ENCODE measurements at places on chromosomes 7 and 10. TPM values are rescaled to one million over a fixed set of nuclear protein-coding genes. Genes with fewer than 3 reads are reported as not detected.

SPDYE1 gene
- total RNA-seq = not detected

RASA4B gene
- 0.12 TPM for total RNA-seq

VSTM2A gene
- not detected for total RNA-seq

FBXO24 gene
- 1.0 TPM for total RNA-seq

ADAM12 gene
- total RNA-seq = 15.8 TPM

RGS10 gene
- 41.1 TPM for total RNA-seq

HTRA1 gene
- total RNA-seq = 40.8 TPM

SOSTDC1 gene
- total RNA-seq = not detected

ERVW-1 gene
- not detected for total RNA-seq

CCL26 gene
- total RNA-seq = 22.3 TPM

LMBR1 gene
- 23.8 TPM for total RNA-seq

PRRT4 gene
- total RNA-seq = not detected

JCAD gene
- total RNA-seq = 5.8 TPM

BTAF1 gene
- 11.4 TPM for total RNA-seq

TAS2R60 gene
- total RNA-seq = not detected

TUBB8 gene
- not detected for total RNA-seq

WEE2 gene
- total RNA-seq = not detected

TYW1B gene
- 3.6 TPM for total RNA-seq

SMKR1 gene
- 0.56 TPM for total RNA-seq

FOXI2 gene
- total RNA-seq = not detected

CD36 gene
- total RNA-seq = not detected

OR2A1 gene
- not detected for total RNA-seq

CLDN12 gene
- total RNA-seq = 2.3 TPM

SFXN2 gene
- total RNA-seq = 0.96 TPM

LIPK gene
- not detected for total RNA-seq

FANK1 gene
- total RNA-seq = not detected

ANKRD61 gene
- total RNA-seq = not detected

MAGI2 gene
- total RNA-seq = 0.49 TPM

CUZD1 gene
- 0.13 TPM for total RNA-seq

MNX1 gene
- total RNA-seq = 0.32 TPM

LBX1 gene
- total RNA-seq = 2.0 TPM

RAMP3 gene
- total RNA-seq = not detected

NME8 gene
- not detected for total RNA-seq

TAS2R5 gene
- total RNA-seq = not detected

CPVL gene
- 7.0 TPM for total RNA-seq

AOC1 gene
- total RNA-seq = not detected

NRG3 gene
- total RNA-seq = not detected

UTF1 gene
- not detected for total RNA-seq

COL26A1 gene
- total RNA-seq = 1.2 TPM
